Heart left ventricle (tissue), 16 donors: ENCODE measurements at places on chromosomes 16 and 17. TPM values are rescaled to one million over a fixed set of nuclear protein-coding genes. Genes with fewer than 3 reads are reported as not detected.
A peak's percentile ranks its signal among the peaks of the same experiment; 100 is the strongest.

- no peaks in the 10 kb centered on the region for H3K27me3 ChIP-seq
- DNase-seq, result no peak
- peaks cover 38% of the 10 kb centered on the region for H3K36me3 ChIP-seq
- H3K4me1 ChIP-seq, result peaks cover 5% of the 10 kb centered on the region
Measured at GRCh38 chr17:42329025-42329976, 41.0 kb downstream of the STAT5A start.

GRCh38 chr17:37827905-37828650 is 83.2 kb upstream of the HNF1B start:
- no peak overlapping the region for H3K4me3 ChIP-seq
- H3K27me3 ChIP-seq, result no peaks in the 10 kb centered on the region

GRCh38 chr16:31055613-31056012 is 18.4 kb downstream of the ZNF668 start:
- H3K4me1 ChIP-seq, result peaks cover 6% of the 10 kb centered on the region
- H3K27me3 ChIP-seq, result no peaks in the 10 kb centered on the region
- H3K27ac ChIP-seq, result no peak overlapping the region
- no peak overlapping the region for H3K4me3 ChIP-seq
- H3K36me3 ChIP-seq, result peaks cover 13% of the 10 kb centered on the region

- peaks cover 26% of the 10 kb centered on the region for H3K4me1 ChIP-seq
- H3K4me3 ChIP-seq, result peak overlapping the region; percentile 76
- H3K27ac ChIP-seq, result peak overlapping the region; percentile 96
- no peaks in the 10 kb centered on the region for H3K27me3 ChIP-seq
- peak; percentile 80 for DNase-seq
Measured at GRCh38 chr17:45149669-45150664, 1.7 kb downstream of the HEXIM1 start.

DNA sequence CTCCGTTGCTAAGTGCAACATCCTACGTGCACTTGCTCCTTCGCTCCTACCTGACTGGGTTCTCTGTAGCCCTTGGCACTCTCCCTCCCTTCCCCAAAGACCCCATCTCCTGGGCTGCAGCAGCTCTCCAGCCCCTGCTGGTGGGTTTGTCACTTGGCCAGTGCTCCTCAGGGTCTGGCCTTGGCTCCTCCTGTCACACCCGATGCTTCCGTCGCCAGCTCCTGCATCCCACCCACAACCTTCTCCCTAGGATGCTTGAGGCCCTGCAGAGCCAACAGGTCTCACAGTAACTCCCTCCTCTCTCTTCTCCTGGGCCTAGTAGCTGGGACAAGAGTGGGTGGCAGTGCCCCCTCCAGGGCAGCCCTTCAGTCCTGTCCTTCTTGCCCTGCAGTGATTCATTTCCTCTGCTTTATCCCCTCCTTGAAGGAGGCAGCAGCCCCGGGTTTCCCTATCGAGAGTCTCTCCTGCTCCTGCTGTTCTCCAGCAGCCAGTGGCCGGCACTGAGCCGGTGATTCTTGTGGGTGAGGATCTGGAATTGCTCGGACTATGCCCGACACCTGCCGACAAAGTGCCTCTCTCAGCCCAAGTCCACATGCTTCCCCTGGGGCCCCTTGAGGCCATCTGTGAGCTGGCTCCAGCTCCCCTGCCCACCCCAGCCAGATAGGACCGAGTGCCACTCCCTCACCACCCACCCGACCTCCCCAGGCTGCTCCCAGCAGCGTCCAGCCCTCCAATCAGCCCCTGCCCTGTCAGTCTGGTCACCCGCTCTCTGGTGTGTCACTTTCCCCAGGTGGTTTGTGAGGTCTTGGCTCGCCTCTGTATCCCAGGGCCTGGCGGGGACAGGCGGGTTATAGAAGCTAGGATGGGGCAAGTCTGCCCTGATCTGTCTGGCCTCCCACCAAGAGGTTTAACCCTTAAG is 3.8 kb downstream of the LITAFD start:
- no peak overlapping the region for H3K4me3 ChIP-seq
- no peak for DNase-seq
- H3K4me1 ChIP-seq, result peaks cover 12% of the 10 kb centered on the region
- H3K36me3 ChIP-seq, result peaks cover 18% of the 10 kb centered on the region
- no peaks in the 10 kb centered on the region for H3K27me3 ChIP-seq

DNA sequence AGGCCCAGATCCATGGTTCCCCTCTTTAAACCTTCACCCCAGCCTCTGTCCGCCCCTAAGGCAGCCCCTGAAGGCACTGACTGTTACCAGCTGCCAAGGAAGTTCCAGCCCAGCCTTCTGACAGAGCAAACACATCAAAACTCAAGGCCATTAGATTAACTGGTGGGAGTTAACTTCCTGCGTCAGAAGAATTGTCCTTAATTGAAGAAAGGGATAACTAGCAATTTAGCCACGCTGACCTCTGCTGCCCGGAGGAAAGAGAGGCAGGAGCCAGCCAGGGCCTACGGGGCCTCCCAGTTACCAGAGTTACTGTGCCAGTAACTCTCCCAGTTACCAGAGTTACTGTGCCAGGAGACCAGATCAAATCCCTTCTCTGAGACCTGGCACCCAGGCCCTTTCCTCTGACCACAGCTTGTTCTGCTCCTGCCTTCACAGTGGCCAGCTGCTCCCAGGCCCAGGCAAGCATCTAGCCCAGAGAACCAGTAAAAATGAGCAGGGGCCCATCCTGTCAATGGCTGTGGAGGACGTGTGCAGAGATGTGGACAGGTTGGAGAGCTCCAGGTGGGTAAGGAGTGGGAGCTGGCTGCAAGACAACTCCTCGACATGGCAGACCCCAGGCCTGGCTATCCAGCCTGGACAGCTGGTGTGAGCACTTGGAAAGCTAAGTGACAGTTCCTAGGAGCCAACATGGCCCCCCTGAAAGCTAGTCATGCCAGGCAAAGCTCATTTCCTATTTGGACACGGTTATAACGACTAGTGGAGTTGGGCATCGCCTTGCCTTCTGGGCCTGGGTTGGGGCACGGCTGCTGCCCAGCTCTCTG is 2.8 kb upstream of the PITPNM3 start:
- peak; percentile 2 for DNase-seq
- no peak overlapping the region for H3K4me3 ChIP-seq
- peaks cover 11% of the 10 kb centered on the region for H3K4me1 ChIP-seq
- no peak overlapping the region for H3K27ac ChIP-seq
- no peaks in the 10 kb centered on the region for H3K36me3 ChIP-seq

GRCh38 chr17:17528696-17529652 is 32.8 kb upstream of the RASD1 start:
- DNase-seq, result no peak
- peaks cover 39% of the 10 kb centered on the region for H3K4me1 ChIP-seq
- no peaks in the 10 kb centered on the region for H3K36me3 ChIP-seq
- H3K27ac ChIP-seq, result no peak overlapping the region
- no peaks in the 10 kb centered on the region for H3K27me3 ChIP-seq
- no peak overlapping the region for H3K4me3 ChIP-seq

GRCh38 chr16:8342276-8342675 is 248.0 kb downstream of the TMEM114 start:
- DNase-seq, result no peak
- H3K27me3 ChIP-seq, result no peaks in the 10 kb centered on the region
- H3K27ac ChIP-seq, result no peak overlapping the region
- H3K4me1 ChIP-seq, result no peaks in the 10 kb centered on the region

DNA sequence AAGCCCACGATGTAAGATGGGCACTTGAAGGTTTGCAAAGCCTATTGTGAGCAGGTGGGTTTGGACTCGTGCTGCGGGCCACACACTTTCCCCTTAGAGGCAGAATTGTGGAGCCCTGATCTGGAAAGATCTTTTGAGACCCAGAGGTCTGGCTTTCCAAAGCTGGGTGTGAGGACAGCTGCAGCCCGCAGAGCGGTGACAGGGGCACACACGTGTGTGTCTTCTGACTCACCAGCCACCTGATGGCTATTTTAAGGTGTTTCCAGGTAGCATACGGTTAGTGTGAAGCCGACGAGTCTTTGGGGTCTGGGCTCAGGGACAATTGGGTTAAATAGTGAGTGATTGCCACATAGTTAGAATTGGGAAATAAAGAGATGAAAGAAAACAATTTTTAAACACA is 108.9 kb upstream of the GSE1 start:
- H3K27me3 ChIP-seq, result no peaks in the 10 kb centered on the region
- H3K4me1 ChIP-seq, result peaks cover 9% of the 10 kb centered on the region
- no peak for DNase-seq
- no peaks in the 10 kb centered on the region for H3K36me3 ChIP-seq
- H3K27ac ChIP-seq, result no peak overlapping the region
- no peak overlapping the region for H3K4me3 ChIP-seq

UBTF gene
- total RNA-seq, result 51.5 TPM

KRTAP2-3 gene
- total RNA-seq, result not detected

CD300A gene
- 1.6 TPM for total RNA-seq

PLLP gene
- total RNA-seq, result 7.3 TPM

NTN1 gene
- total RNA-seq, result 9.5 TPM

CX3CL1 gene
- 15.4 TPM for total RNA-seq

SLC16A11 gene
- total RNA-seq, result 1.00 TPM

KRT16 gene
- total RNA-seq, result not detected
